ENCODE measurements at places on chromosomes 16 and 17. TPM values are rescaled to one million over a fixed set of nuclear protein-coding genes. Genes with fewer than 3 reads are reported as not detected.
A peak's percentile ranks its signal among the peaks of the same experiment; 100 is the strongest.

GRCh38 chr16:89210904-89211515 lies 6.5 kb upstream of the ZNF778 start:
- DNase-seq, result no peak

- no peak for DNase-seq
Measured at GRCh38 chr17:64240741-64241347, 22.2 kb downstream of the TEX2 start.

GRCh38 chr17:48014595-48015111 lies 22.9 kb downstream of the COPZ2 start:
- no peak for DNase-seq

- no peak for DNase-seq
Measured at GRCh38 chr17:32298721-32299579, 33.3 kb downstream of the RHBDL3 start.

- peak; percentile 42 for DNase-seq
Measured at GRCh38 chr17:13031718-13032350, 14.0 kb upstream of the ELAC2 start.

GRCh38 chr17:65547253-65547670 lies 14.2 kb downstream of the AXIN2 start:
- DNase-seq, result no peak

The TAT gene
- total RNA-seq, result not detected

GRCh38 chr17:27721797-27722196 lies 78.5 kb downstream of the NOS2 start:
- DNase-seq, result no peak

DNA sequence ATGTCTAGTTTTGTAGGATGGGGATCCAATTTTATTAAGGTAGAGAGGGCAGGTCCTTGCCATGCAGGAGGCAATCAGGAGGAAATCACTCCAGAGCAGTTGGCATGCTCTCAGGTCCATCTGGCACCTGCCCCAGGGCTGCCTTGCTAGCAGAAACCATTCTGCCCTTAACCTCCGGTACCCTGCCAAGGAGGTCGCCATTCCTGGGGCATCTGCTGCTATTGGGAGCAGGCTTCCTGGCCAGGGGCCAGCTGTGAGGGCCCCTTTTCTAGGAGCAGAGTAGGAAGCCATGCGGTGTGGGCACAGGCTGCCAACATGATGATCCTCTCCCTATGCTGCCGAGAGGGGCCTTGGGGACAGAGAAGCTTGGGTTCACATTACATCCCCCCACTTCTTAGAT lies 47.6 kb upstream of the MGAT5B start:
- no peak for DNase-seq

The NPIPB6 gene
- 2.6 TPM for total RNA-seq

GRCh38 chr17:17500999-17501605 lies 4.9 kb upstream of the RASD1 start:
- DNase-seq, result no peak

The CCL5 gene
- total RNA-seq, result 28.7 TPM
